ENCODE measurements at places on chromosomes 2 and 18.

DNA sequence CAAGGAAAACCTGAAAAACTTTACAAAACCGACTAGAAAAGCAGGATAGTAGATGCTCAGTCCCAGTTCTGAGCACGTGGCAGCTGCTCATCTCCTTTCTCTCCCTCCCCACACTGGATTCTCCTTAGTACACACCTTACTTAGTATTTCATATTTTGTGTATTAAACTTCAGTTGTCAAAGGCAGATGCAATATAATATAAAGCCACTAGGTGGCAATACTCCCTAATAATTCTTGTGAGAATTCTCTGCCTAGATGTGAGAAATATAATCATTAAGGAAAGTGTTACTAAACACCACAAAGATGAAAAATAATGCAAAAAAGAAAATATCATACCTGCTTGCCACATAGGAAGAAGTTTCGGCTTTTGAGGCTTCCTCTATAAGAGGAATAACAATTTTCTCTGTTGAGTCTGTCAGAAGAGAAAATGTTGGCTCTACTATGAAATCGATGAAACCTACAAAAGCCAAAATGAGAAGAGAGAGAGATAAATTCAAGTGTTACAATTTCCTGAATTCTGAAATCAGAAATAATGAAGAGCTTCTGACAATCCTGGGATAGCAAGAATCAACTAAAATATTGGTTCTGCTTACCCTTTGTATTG is 200.6 kb downstream of the PPP1R1C start:
- DNase-seq: no peak

DNA sequence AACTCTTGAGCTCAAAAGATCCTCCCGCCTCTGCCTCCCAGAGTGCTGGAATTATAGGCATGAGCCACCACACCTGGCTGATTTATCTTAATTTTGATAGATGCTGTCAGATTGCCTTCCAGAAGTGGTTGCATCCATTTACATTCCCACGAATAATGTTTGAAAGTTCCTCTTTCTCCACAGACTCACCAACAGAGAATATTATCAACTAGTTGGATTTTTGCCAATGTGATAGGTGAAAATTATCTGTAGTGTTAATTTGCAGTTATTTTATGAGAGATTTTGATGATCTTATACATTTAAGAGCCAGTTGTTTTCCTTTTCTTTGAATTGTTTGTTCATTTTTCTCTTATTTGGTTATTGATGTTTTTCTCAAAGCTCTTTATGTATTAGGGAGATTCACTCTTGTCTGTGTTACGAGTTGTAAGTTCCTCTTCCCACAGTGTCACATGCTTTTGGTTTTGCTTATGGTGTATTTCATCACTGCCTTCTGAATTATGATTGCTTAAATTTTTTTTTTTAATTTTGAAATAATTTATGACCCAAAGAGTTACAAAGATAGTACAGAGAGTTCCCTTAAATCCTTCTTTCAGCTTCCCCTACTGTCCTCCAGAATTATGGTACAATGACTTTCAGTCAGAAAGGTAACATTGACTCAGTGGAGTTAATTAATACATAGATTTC is 20.7 kb upstream of the NT5DC4 start:
- DNase-seq: no peak

DNA sequence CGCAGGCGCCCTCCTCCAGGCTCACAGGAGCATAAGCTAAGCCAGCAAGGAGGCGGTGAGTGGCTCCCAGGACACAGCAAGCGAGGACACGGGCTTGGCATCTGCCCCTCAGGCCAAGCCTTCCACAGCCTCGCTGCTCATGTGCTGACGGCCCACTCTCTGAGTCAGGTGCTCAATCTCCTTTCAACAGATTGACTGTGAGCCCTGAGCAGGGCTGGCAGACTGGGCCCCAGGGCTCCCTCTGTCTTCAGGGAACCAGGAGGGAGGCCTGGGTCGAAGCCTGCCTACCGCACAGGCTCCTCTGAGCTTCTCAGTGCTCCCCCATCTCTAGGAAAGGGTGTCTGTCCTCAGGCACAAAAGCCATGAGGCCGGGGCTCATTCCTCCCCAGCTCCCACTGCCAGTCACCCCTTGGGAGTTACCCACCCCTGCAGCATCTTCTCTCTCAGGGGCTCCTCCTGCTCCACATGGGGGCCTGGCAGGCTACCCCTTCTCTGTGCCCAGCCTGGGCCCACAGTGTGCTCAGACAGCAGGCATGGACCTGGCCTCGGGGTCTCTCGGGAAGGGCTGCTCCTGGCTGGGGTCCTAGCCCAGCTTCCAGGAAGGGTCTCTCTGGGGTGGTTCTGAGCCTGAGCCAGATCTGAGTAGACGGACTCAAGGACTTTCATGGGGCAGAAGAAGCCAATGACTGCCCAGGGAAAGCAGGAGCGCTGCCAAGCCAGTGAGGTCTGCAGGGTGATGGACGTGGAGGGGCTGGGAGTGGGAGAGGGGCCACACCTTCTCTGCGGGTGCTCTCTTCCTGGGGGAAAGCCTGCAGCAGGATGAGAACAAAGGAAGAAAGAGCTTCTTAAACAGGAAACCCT is 138.0 kb upstream of the GPC1 start:
- DNase-seq: no peak

DNA sequence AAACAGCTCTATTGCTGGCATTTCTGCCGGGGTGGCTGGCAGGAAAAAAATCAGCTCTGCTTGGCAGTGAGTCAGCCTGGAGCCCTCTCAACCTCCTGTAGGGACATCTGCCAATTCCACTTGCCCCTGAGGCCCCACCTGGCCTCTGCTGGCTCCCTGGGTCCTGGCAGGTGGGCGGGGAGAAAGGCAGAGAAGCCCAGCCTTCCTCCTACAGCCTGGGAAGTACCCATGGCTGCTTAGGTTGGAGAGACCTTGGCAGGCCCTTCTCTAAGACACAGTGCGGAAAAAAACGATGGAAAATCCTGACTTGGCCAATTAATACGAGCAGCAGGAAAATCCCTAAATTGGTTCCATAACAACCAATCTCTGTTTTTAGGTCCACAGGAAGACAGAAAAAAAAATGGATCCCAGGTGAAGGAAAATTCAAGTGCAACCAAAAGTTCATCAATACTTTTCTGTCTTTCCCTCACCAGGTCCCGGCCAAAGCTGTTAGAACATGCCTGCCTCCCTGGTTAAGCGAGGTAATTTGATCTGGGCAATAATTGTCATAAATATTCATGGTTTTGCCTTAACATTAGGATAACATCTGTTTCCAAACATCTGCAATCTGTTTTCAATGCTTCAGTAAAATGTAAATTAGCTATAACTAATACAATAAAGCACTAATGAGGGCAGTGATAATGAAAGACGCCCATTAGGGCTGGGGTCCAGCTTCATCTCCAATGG is 245.9 kb downstream of the TFCP2L1 start:
- DNase-seq: no peak

DNA sequence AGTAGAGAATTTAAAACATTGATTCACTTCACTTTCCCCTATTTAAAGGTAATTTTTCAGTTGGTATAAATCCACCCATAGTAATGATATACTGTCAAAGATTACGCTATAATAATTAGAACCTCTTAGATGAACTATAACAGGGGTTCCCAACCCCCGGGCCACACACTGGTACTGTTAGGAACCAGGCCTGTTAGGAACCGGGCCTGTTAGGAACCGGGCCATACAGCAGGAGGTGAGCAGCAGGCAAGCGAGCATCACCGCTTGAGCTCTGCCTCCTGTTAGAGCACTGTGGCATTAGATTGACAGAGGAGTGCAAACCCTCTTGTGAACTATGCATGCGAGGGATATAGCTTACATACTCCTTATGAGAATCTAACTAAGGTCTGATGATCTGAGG is 34.0 kb upstream of the CD302 start:
- DNase-seq: no peak

DNA sequence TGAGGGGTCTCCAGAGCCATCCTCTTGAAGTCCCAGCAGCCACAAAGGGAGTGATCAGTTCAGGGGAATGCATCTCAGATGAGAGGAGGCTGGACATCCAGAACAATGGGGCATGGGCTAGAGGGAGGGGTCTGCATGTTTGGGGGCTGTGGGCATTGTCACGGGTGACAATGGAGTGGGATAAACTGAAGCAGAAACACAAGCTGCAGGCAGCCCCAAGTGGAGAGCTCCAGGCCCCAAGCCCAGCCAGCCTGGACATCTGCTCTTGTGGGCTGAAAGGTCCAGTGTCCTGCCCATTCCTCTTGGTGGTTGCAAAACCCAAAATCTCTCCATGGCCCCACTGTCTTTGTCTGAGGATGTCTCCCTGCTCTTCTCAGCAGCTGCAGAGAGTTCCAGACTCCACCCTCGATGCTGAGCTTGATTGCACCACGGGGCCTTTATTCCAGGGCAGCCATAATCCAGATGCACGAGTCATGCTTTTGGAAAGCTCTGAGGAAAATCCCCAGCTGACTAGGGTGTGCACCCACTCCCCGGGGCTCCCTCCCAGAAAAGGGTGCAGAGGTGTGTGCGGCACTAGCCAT is 149.4 kb downstream of the TNS1 start:
- no peak for DNase-seq

- DNase-seq: no peak
These were observed 397.7 kb downstream of the TRIB2 start for GRCh38 chr2:13114391-13114790.

DNA sequence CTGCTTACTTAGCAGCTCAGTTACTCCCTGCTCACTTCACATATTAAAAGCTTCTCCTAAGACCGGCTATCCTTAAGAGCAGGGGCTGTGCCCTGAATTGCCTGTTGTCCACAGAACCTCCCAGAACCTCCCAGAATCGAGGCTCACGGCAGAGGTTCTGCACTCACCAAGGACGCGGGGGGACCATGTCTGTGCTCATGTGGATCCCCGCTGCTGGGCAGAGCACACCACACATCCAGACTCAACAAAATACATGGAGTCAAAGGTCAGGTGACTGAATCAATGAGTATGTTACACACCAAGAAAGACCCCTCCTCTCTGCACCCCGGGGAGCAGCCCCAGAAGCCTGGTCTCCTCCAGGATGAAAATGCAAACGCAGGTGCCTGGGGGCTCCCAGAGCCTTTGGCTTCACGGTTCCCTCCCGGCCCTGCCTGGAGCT is 149.0 kb downstream of the MBP start:
- no peak for DNase-seq

DNA sequence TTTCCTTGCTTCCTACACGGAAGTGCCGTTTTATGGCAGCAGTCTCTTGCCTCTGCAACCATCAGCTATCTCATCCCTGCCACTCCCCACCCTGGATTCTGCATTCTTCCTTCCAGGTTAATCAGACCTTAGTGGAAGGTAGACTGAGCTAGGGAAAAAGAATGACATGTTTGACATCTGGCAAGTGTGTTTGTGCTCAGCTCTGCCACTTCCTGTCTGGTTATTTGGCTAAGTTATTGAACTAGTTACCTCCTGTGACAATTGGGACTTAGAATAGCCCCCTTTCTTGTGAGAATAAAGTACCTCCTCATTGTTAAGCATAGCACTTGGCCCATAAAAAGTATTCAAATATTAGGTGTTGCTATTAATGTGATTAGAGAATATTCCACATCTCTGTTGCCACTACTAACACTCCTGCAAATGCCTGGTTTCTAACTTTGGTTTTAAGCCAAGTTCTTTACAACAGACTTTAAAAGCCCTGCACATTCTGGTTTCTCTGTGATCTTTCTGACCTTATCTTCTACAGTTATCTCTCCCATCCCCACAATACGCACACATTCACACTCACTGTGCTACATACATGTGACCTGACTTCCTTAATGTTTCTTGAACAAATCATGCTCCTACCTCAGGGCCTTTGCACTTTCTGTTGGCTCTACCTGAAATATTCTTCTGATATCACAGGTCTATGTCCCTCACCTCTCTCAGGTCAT is 10.8 kb upstream of the MAPRE2 start:
- no peak for DNase-seq

DNA sequence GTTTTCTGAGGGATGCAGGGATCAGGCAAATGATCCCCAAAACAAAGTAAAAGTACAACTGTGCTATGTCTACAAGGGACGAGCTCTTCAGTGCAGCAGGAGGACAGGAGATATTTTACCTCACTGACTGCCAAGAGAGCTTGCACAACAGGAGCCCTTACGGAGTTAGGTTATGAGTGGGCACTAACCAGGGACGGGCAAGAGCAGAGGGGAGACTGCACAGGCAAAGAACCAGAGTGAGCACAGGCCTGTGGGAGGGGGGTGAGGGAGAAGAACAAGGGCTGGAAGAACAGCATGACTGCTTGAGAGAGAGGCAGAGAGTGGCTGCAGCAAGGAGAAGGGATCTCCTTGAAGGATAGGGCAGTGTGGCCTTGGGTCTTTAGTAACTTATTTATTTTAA is 101.1 kb upstream of the PID1 start:
- DNase-seq: no peak

- DNase-seq: no peak
These were observed 31.2 kb upstream of the GTF2A1L start for GRCh38 chr2:48586433-48586832.

DNA sequence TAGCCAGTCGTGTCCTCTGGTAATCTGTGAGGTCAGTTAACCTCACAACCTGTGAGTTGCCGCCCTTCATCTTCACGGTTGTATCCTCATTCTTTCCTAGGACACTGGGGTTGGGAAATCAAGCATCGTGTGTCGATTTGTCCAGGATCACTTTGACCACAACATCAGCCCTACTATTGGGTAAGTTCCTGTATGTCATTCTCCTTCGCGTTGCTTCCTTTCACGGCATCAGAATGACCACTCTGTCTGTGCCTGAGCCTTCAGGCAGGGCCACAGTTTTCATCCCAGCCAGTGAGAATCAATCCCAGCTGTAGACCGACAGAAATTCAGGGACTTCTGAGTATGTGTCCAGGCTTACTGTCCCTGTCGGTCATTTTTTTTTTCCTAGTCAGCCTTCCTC is 67.1 kb downstream of the RAB31 start:
- no peak for DNase-seq

GRCh38 chr2:40451918-40452605 is at the start of gene SLC8A1:
Gene SLC8A1 (minus strand): TSS chr2:40452090.
- no peak for DNase-seq

DNA sequence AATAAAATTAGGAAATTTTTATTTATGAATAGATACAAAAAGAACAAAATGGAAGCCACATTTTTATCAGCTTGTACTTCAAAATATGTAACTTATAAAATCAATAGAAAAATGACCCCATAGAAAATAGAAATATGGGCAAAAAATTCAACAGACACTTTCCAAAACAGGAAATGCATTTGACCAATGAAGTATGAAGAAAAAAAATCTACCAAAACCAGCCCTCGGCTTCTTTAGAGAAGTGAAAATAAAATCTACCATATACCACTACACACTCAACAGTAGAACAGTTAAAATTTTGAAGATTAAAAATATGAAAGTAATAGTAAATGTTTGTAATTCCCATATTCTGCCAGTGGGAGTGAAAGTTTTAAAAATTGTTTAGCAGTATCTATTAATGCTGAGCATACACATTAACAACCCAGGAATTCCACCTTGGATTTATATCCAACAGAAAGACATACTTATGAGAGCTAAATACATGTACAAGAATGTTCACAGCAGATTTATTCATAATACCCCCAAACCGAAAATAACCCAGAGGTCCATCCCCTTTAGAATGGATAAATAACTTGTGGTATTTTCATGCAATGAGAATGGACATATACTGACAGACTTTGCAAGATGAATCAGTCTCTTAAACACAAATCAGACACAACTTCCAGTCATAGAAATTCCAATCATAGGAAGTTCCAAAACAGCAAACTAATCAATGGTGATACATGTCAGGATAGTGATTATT is 318.0 kb downstream of the FIGN start:
- no peak for DNase-seq
